Kidney epithelial cell (primary cell): ENCODE measurements at places on chromosomes 3 and 15. TPM values are rescaled to one million over a fixed set of nuclear protein-coding genes. Genes with fewer than 3 reads are reported as not detected.

The ADAMTS7 gene
- total RNA-seq, result 27.4 and 33.4 TPM in 2 replicates

The HAUS2 gene
- total RNA-seq, result 31.1 and 35.3 TPM in 2 replicates

The ZBTB47 gene
- total RNA-seq, result 8.8 and 11.1 TPM in 2 replicates

The ZNF770 gene
- 42.2 and 45.9 TPM in 2 replicates for total RNA-seq

The EXD1 gene
- 0.17 TPM in 1 of 2 replicates, not detected in the other for total RNA-seq

The ECE2 gene
- total RNA-seq, result not detected in 2 replicates

The CAPN3 gene
- 0.89 and 3.7 TPM in 2 replicates for total RNA-seq

The SUSD5 gene
- 1.4 and 2.0 TPM in 2 replicates for total RNA-seq

The NANOGP8 gene
- not detected in 2 replicates for total RNA-seq
